ENCODE measurements at places on chromosomes 13 and 19. TPM values are rescaled to one million over a fixed set of nuclear protein-coding genes. Genes with fewer than 3 reads are reported as not detected.

The ADM5 gene
- not detected for total RNA-seq

The SLC6A16 gene
- total RNA-seq: not detected

The LILRB3 gene
- not detected for total RNA-seq

The RNF225 gene
- total RNA-seq: not detected

The ADGRE3 gene
- total RNA-seq: not detected

The PHLDB3 gene
- 11.6 TPM for total RNA-seq

The RNF113B gene
- total RNA-seq: not detected

DNA sequence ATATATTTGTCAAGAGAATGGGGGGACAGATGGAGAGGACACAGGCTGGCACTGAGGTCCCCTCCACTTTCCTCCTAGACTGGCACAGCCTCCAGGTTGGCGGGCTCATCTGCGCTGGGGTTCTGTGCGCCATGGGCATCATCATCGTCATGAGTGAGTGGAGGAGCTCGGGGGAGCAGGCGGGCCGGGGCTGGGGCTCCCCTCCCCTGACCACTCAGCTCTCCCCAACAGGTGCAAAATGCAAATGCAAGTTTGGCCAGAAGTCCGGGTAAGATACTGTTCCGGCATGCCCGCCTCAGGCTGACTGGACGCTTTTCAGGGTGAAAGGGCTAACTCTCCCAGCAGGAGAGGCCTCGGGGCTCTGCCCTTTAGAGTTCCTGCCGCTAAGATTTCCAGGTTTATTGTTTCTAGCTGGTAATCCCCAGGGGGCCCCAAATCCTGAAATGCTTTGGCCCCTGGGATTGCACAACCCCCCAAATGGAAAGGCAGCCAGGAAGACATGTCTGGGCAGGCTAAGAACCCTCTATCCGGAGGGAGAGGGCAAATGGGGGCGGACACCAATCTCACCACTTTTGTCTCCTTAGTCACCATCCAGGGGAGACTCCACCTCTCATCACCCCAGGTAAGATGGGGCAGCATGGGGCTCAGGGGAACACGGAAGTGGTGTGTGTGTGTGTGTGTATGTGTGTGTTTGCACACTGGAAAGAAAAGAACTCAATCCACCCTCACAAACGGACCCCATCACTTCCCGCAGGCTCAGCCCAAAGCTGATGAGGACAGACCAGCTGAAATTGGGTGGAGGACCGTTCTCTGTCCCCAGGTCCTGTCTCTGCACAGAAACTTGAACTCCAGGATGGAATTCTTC lies 7.3 kb downstream of the FXYD3 start:
- no peak for DNase-seq

- DNase-seq: no peak
Measured at GRCh38 chr13:101931186-101931585, 470.7 kb downstream of the FGF14 start.

DNA sequence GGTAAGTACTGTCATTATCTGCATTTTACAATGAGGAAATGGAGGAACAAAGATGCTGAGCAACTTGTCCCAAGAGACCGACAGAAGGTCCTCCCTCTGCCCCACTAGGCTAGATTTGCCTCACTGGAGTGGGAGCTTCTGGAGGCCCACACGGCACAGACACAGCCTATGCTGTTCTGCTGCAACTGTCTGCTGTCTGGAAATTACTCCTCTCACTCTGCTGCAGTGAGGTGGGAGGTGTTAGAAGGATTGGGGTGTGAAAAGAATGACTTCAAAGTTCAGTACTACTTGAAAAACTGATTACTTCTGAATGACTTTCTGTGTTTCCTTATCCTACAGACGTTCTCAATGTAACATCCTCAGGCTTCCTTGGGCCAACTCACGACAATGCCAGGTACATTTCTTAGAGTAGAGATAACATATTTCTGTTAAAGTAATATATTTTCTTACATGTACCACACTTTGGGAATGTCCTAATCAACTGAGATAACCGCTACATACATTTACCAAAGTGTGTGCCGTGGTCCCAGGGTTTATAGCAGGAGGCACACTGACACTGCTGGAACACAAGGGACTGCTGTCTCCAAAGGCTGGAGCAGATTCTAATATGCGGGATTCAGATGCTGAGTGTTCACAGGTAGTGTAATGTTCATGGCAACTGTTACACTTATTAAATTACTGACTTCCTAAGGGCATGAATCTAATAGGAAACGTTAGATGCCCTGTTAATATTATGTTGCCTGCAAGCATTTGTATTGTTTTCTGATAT lies 53.5 kb upstream of the WASF3 start:
- no peak for DNase-seq

GRCh38 chr19:44889830-44890365 lies 1.2 kb upstream of the TOMM40 start:
- DNase-seq: no peak

DNA sequence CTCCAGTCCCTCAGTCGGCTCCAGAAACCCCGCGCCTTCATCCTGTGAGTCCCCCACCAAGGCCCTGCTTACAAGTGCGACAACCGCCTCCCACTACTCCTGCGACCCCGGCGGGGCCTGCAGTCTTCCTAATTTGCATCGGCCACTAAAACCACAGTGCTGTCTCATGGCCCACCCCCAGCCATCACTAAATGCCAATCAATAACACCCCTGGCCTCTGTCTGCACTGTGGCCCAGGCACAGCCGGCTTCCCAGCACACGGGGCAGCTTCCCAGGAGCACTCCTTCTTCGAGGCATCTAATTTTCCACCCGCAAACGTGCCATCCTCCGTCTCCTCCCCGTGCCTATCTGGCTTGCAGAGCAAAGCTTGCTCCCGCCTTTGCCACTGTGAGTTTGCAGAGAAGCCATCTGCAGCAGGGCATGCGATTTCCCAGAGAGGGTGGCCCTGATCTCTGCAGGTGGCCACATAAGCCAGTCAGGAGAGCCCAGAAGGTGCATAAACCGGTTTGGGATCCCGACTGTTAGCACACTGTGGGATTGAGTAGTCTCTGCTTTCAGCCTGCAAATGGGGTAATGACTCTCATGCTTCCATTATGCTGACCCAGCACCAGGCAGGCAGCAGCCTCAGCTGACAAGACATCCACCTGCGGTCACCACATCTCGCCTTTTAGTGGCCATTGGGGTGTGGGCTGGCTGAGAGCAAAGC lies 34.0 kb upstream of the USE1 start:
- DNase-seq: no peak

- DNase-seq: no peak
Measured at GRCh38 chr13:24670961-24671381, 9.2 kb upstream of the ATP12A start.

GRCh38 chr19:41299755-41300089 lies 10.2 kb upstream of the CCDC97 start:
- peak; percentile 51 for DNase-seq

DNA sequence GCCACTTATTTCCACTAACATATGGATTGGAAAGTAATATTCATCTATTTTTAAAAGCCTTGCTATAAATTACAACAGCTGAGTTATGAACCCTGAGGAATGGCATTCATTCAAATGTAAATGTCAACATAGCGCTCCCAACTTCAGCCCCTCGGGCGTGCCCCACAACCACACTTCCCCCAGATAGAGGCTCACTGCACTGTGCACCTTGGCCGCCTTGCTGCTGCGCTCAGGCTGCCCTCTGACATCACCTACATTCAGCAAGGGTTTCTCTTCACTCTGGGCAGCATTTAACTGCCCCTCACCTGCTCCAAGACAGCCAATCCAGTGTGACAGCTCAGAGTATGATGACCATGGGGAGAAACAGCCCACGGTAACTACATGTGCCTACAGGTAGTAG lies 35.1 kb downstream of the SIAH3 start:
- no peak for DNase-seq

GRCh38 chr13:94061301-94061700 lies 418.2 kb downstream of the DCT start:
- DNase-seq: no peak

DNA sequence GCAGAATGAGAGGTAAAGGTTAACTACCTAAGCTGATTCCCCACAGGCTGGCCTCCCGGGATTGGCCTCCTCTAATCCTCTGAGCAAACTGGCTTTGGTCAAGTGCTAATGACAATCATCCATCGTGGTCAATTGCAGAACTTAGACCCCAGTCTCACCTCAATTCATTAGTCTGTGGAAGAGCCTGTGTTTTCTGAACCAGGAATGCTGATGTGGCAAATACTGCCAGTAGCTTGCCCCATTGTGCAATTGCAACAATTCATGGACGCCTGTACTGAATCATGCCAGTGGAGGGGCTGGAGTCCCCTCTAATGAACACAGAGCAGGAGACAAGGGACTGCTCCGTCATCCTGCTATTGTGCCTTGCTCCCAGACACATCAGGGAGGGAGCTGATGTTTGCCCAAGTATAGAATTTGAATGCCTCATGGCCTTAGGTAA lies 1256.5 kb downstream of the EFNB2 start:
- no peak for DNase-seq

- no peak for DNase-seq
Measured at GRCh38 chr19:5687360-5688198, 2.5 kb upstream of the RPL36 start.

Measured in uterus (tissue), 4 donors.